ENCODE measurements at places on chromosomes 7 and 10. TPM values are rescaled to one million over a fixed set of nuclear protein-coding genes. Genes with fewer than 3 reads are reported as not detected.

IGF2BP3 gene
- total RNA-seq: 8.1 TPM

DNA sequence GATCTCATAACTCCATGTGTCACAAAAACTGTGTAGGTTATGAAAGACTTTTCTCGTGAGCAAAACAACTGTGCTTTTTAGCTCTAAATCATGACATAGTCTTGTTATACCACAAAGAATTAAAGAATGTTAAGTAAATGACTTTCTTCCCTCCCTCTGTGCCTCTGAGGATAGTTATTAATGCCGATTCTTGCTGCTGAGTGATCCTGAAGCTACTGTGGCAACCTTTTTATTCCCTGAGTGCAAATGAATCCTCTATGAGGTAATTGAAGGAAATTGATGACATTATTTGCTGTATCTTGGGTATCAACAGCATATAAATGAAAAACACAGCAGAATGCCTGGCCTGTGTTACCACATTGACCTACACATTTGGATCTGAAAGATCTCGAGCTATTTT lies 142.2 kb upstream of the HDAC9 start:
- no peak overlapping the region for H3K27ac ChIP-seq
- no peak for DNase-seq
- peaks cover 16% of the 10 kb centered on the region for H3K4me1 ChIP-seq
- no peak overlapping the region for H3K4me3 ChIP-seq

CRHR2 gene
- not detected for total RNA-seq

OR9A2 gene
- total RNA-seq: not detected

GRCh38 chr10:33247221-33247922 lies 87.1 kb downstream of the NRP1 start:
- no peak overlapping the region for H3K4me3 ChIP-seq
- no peak overlapping the region for H3K27ac ChIP-seq
- H3K27me3 ChIP-seq: no peaks in the 10 kb centered on the region
- H3K4me1 ChIP-seq: no peaks in the 10 kb centered on the region
- peaks cover 11% of the 10 kb centered on the region for H3K36me3 ChIP-seq
- no peak for DNase-seq

- no peak overlapping the region for H3K27ac ChIP-seq
- no peak for DNase-seq
- peaks cover 3% of the 10 kb centered on the region for H3K4me1 ChIP-seq
- no peaks in the 10 kb centered on the region for H3K36me3 ChIP-seq
Measured at GRCh38 chr7:121187222-121187621, 141.6 kb upstream of the WNT16 start.

PTN gene
- 12.5 TPM for total RNA-seq

FXYD4 gene
- not detected for total RNA-seq

GRCh38 chr10:128166151-128166550 lies 39.9 kb upstream of the MKI67 start:
- no peaks in the 10 kb centered on the region for H3K36me3 ChIP-seq
- H3K27ac ChIP-seq: no peak overlapping the region
- H3K4me3 ChIP-seq: no peak overlapping the region
- no peak for DNase-seq
- H3K4me1 ChIP-seq: no peaks in the 10 kb centered on the region
- H3K27me3 ChIP-seq: no peaks in the 10 kb centered on the region

DNA sequence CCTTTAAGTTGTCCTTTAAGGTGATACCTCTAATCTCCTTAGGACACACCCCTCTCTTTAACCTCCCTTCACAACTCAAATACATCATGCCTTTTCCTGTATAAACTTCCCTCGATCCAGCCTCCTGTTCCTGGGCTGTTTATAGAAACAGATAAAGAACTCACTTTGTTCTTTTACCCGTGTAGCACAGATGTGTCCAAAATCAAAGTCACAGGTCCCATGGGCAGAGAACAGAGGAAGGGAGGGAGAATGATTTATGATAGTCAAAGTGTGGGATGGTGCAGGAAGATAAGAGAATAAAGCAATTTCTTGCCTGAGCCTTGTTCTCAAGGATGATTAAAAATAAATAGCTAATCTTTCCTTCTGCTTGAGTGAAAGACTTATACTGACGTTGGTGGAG lies 50.3 kb upstream of the CABCOCO1 start:
- H3K36me3 ChIP-seq: no peaks in the 10 kb centered on the region
- DNase-seq: no peak
- no peaks in the 10 kb centered on the region for H3K27me3 ChIP-seq
- no peak overlapping the region for H3K27ac ChIP-seq
- peaks cover 12% of the 10 kb centered on the region for H3K4me1 ChIP-seq

GRCh38 chr10:127266431-127266830 lies 70.0 kb upstream of the INSYN2A start:
- no peak for DNase-seq
- H3K36me3 ChIP-seq: no peaks in the 10 kb centered on the region
- H3K4me3 ChIP-seq: no peak overlapping the region
- H3K4me1 ChIP-seq: no peaks in the 10 kb centered on the region
- H3K27me3 ChIP-seq: no peaks in the 10 kb centered on the region

LDB3 gene
- 63.8 TPM for total RNA-seq

CHST15 gene
- total RNA-seq: 31.9 TPM

GRCh38 chr10:87066178-87066577 lies 28.5 kb downstream of the GLUD1 start:
- no peak overlapping the region for H3K4me3 ChIP-seq
- no peak for DNase-seq
- H3K36me3 ChIP-seq: peaks cover 48% of the 10 kb centered on the region
- no peaks in the 10 kb centered on the region for H3K4me1 ChIP-seq

DNA sequence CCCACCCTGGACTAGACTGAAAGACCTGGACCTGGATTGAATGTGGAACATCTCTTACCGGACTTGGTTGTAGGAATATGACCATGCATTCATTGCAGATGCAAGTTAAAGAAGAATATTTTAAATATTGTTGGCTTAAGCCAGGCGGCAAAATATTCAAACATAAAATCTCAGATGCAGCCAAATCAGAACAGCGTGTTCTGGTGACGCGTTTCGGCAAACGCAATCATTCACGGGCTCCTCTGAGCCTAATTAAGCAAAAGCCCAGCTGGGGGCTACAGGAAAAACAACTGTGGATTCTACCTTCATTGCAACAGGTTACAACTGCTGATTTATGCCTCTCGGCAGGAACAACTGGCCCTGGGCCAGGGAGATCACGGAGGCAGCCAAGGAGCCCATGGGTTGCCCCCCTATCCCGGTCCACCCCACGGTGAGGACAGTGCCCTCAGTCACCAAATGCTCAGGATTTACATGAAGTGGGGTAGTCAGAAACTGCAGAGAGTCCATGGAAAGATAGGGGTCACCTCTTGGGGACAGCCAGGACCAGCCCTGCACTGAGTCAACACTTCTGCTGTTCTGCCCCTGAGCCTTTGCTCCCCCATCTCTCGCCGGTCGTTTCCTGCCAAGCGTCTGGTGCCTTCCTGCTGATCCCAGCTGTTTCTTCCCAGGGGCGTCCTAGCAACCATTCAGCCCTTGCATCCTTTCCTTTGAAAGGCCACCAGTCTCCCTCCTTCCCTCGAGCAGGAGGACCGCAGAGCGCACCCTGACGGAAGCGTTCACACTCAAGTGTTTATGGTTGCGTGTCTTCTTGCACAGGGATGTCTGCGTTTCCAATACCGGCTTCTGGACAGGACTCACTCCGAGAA lies 64.4 kb upstream of the SFMBT2 start:
- H3K36me3 ChIP-seq: no peaks in the 10 kb centered on the region
- H3K27me3 ChIP-seq: no peaks in the 10 kb centered on the region
- no peak for DNase-seq

DNA sequence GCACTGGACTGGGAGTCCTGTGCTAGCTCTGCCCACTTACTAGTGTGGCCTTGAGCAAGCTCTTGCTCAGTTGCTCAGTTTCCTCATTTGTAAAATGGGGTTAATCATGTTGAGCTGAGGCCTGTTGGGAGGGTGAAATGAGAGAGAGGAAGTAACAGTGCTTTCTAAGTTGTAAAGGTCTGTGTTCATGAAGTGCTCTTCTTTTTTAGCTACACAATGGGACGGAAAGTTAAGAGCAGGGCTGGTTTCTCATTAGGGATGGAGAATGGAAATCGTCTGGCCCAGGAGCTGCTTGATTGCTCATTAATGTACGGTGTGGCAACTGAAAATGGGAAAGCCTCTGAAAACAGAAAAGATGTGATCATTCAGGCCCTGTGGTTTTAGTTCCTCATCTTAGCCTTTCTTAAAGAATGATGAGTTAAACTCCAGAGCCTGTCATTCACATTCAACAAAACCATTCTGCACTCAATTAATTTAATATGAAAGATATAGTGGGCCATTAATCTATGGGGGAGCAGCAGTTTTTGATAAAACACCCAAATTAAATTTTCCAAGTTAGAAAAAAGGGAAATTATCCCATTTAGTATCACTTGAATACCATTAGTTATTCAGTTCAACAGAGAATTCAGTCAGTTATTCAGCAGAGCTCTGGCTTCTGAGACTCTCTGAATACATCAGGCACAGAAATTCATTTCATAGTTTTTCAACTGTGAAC lies 60.5 kb downstream of the SH2D4B start:
- no peak overlapping the region for H3K4me3 ChIP-seq
- no peak for DNase-seq
- H3K36me3 ChIP-seq: no peaks in the 10 kb centered on the region
- H3K27me3 ChIP-seq: no peaks in the 10 kb centered on the region

ECHDC3 gene
- total RNA-seq: 21.2 TPM

DNA sequence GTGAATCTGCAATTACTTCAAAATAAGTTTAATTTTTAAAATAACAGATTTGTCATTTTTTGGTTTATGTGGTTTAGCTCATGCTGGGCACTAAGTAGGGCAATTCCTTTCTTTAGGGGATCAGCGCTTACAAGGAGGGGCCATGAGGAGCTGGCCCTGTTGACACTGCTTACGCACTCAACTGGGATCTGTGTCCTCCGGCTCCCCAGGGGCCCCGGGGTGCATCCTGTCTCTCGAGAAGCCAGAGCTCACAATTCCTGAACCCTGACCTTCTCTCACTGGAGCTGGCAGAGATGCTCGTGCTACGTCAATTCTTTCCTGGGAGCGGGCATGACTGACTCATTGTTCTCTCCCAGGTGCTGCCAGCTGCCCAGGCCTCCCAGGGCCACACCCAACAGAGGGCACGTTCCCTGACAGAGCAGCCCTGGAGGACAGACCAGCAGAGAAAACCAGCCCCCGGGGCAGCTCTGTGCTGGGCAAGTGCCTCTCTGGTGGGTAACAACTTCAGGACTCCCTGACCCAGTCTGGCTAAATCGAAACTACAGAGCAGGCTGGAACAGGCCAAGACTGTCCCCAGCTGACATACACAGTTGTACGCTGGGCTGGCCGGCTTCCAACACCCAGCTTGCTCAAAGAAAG lies 36.8 kb downstream of the CTBP2 start:
- H3K4me1 ChIP-seq: peaks cover 78% of the 10 kb centered on the region
- H3K27me3 ChIP-seq: no peaks in the 10 kb centered on the region
- peak; percentile 57 for DNase-seq
- peak overlapping the region; percentile 47 for H3K4me3 ChIP-seq
- H3K36me3 ChIP-seq: no peaks in the 10 kb centered on the region

DNA sequence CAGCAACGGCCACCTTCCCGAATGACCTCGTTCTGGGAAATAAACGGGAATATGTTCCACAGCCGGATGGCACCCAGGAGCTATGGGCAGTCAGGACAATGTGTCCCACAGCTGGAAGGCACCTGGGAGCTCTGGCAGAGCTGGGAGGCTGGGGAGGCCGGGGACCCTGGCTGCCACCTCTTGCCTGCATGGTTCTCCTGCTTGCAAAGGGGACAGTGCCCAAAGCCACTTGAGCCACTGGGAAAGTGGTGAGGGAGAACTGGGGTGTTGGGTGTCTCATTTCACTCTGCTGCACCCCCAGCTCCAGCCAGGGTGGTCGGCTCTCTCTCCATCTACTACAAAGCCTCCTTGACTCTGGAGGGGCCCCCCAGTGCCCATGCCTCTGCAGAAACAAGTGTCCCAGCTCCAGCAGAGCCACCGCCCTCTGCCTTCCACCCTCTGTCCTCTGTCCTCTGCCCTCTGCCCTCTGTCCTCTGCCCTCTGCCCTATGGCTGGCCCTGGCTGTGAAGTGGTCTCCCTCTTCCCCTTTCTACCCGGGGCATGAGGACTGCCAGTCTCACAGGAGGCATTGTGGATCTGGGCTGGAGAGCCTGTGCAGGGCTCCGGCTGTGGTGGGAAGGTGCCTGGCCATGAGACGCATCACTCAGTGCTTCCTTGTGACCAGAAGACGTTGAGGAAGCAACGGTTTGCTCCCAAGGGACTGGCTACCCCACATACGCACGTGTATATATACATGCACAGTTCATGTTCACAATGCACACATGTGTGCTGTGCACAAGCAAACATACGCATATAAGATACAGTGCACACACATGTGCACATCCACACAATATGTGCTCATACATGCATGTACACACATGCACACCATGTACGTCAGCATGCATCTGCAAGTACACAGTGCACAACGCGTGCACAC lies 21.5 kb upstream of the INPP5A start:
- H3K4me1 ChIP-seq: peaks cover 47% of the 10 kb centered on the region
- DNase-seq: no peak
- H3K4me3 ChIP-seq: peak overlapping the region; percentile 66
- no peaks in the 10 kb centered on the region for H3K27me3 ChIP-seq
- peak overlapping the region; percentile 97 for H3K27ac ChIP-seq

GRCh38 chr7:100914879-100915447 lies 19.3 kb upstream of the ACHE start:
- no peaks in the 10 kb centered on the region for H3K36me3 ChIP-seq
- no peak overlapping the region for H3K27ac ChIP-seq
- H3K27me3 ChIP-seq: no peaks in the 10 kb centered on the region

DNA sequence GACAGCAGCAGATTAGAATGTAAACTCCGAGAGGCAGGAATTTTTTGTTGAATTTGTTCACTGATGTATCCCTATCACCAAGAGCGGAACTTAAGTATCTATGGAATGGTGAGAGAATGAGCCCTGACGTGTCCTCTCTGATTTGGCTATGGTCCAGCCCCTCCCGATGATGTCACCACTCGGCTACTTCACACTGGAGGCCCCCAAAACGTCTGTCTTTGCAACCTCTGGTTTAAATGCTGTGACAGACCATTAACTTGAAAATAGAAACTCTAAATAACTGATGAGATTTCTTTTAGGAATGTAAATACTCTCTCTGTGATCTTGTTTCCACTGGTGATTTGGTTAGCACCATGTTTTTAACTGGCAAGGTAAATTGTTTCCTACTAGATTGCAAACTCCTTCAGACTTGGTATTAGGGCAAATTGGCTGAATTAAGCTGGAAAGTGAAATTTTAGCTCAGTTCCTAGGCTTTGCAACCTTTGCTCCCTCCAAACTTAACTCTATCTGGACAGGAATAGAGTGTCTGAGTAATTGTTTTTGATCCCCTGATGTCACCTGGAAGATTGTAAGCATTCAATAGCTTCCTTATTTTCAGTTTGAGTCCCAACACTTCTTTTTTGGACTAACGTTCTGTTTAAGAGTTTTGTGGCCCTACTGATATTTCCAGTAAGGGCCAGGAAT lies 19.1 kb downstream of the SLC16A12 start:
- no peaks in the 10 kb centered on the region for H3K27me3 ChIP-seq
- peak overlapping the region; percentile 59 for H3K4me3 ChIP-seq
- no peak for DNase-seq
- no peaks in the 10 kb centered on the region for H3K36me3 ChIP-seq

GRCh38 chr10:33238643-33239042 lies 95.8 kb downstream of the NRP1 start:
- no peak for DNase-seq
- peaks cover 29% of the 10 kb centered on the region for H3K4me1 ChIP-seq
- H3K36me3 ChIP-seq: no peaks in the 10 kb centered on the region
- H3K27me3 ChIP-seq: no peaks in the 10 kb centered on the region

STEAP4 gene
- total RNA-seq: 127 TPM

Data from thoracic aorta (tissue), 2 donors.